Posterior vena cava (tissue), 2 donors: ENCODE measurements at places on chromosomes 6 and 20. TPM values are rescaled to one million over a fixed set of nuclear protein-coding genes. Genes with fewer than 3 reads are reported as not detected.

DNA sequence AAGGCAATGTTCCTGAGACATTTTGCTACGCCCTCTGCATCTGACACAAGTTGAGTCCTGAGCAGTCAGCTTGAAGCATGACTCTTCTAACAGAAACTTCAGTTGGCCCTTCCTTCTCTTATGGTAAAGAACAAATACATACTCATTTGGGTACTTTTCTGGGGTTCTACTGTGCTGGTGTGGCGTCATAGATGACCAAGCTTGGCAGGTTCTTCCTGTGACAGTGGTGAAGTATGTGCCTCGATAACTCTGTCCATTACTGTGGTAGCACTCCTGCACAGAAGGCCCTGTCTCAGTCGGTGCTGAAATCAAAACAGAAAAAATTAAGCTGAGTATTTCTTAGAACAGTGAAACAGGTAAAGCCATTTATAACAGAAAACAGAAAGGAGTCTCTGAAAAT is 152.5 kb downstream of the SLC22A3 start:
- DNase-seq, result no peak

- DNase-seq, result no peak
These were observed 113.6 kb downstream of the HDGFL1 start for GRCh38 chr6:22682979-22683378.

SLC4A11 gene
- total RNA-seq, result 1.1 TPM

SAMD3 gene
- 2.6 TPM for total RNA-seq

NRSN1 gene
- total RNA-seq, result not detected
